ENCODE measurements at places on chromosomes 3 and 15.

- no peak for DNase-seq
Measured at GRCh38 chr3:195696632-195697278, 24.0 kb upstream of the MUC20 start.

- DNase-seq: no peak
Measured at GRCh38 chr15:33565094-33565493, 254.3 kb downstream of the RYR3 start.

GRCh38 chr15:77038312-77039216 lies 32.3 kb downstream of the TSPAN3 start:
- DNase-seq: no peak

GRCh38 chr3:44098656-44099415 lies 142.8 kb upstream of the TOPAZ1 start:
- DNase-seq: no peak

- no peak for DNase-seq
Measured at GRCh38 chr15:33396475-33396874, 85.7 kb downstream of the RYR3 start.

GRCh38 chr15:75666823-75667501 lies 19.2 kb downstream of the SNX33 start:
- DNase-seq: no peak

DNA sequence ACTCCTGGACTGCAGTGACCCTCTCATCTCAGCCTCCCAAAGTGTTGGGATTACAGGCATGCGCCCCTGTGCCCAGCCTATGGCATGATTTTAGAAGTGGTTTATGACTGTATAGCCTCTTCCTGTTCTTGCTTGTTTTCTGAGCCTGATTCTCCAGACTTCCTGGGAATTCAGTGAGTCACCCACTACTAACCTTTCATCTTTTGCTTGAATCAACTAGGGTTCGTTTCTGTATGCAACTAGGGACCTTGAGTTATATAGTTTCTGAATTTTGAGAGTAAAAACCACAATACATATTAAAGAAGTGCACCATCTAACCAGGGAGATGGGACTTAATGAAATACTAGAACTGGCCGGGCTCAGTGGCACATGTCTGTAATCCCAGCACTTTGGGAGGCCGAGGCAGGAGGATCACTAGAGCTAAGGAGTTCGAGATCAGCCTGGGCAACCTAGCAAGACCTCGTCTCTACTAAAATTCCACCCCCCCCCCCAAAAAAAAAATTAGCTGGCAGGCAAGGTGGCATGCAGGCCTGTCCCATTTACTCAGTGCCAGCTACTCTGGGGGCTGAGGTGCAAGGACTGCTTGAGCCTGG lies 76.0 kb downstream of the ZNF609 start:
- DNase-seq: no peak

DNA sequence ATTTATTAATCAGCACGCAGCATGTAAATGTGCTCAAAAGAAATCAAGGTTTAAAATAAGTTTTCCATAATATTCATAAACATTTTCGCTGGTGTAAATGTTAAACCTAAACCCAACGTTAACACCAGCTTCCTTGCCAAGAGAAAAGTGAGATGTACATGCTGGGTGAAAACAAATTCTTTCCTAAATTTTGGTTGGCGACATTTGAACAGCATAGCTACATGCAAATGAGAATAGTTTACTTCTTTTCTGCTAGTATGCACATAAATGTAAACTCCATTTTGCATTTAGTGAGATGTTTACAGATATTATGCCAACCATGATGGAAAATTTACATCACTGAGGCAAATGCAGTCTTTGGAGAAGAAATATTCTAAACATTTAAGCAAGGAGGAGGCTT lies 182.2 kb downstream of the GAP43 start:
- DNase-seq: no peak

DNA sequence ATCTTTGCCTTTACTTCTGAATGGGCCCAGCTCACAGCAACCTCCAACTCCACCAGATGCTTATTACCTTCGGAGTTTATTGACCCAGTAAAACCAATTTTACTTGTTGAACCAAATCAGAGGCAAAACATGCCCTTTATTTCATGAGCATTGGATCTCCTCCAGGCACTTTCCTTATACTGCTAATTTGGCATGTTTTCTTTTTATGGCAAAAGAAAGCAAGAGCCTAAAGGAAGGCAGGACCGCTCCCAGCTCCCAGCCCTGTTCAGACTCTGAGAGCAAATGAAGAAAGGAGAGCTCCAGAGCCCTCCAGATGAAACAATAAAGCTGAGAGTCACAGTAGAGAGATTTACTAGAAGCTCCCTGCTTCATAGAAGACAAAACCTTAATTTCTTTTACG lies 81.5 kb upstream of the NR2E3 start:
- no peak for DNase-seq

DNA sequence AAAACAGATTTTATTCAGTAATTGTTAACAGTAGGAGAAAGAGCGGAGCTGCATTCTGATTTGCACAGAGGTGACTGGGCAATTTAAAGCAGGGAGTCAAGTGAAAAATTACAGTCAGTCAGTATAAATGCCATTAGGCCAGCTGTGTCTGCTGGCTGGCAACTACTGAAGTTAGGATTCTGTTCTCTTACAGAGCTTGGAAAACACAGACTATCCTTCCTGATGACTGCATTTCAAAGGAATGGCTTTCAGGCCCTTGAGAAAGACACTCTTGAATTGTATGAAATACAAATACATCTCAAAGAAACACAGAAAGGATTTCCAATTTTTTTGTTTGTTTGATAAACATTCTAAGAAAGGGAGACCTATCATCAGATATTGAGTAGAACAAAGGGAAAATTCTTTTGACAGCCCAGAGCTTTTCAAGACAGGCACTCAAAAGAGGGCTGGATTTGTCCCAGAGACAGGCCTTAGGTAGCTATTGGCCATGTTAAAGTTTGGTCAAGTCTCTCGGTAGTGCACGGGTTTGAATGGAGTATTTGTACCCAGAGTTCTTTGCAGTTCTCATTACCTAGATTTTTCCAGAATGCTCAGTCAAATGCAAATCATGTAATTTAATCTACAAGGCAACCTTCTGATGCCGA lies 551.2 kb upstream of the CCDC54 start:
- DNase-seq: no peak

GRCh38 chr3:170714122-170714521 lies 128.2 kb upstream of the SLC7A14 start:
- DNase-seq: no peak

- DNase-seq: no peak
Measured at GRCh38 chr3:111277226-111277625, 205.6 kb downstream of the NECTIN3 start.

- no peak for DNase-seq
Measured at GRCh38 chr15:50418041-50418583, 6.1 kb upstream of the USP8 start.

- no peak for DNase-seq
Measured at GRCh38 chr15:34900748-34901147, 68.8 kb downstream of the AQR start.

- DNase-seq: no peak
Measured at GRCh38 chr15:90560229-90560776, 30.6 kb downstream of the CRTC3 start.

DNA sequence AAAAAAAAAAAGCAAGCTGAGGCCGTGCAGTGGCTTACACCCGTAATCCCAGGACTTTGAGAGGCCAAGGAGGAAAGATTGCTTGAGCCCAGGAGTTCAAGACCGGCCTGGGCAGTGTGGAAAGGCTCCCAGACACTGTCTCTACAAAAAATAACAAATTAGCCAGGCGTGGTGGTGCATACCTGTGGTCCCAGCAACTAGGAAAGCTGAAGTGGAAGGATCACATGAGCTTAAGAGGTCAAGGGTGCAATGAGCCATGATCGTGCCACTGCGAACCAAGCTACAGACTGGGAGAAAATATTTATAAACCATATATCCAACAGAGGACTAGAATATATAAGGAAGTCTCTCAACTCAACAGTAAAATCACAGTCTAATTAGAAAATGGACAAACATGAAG lies 10.0 kb downstream of the KLHDC8B start:
- DNase-seq: no peak

- DNase-seq: no peak
Measured at GRCh38 chr3:37272741-37273140, 98.4 kb upstream of the LRRFIP2 start.

GRCh38 chr3:124818398-124819091 lies 68.6 kb downstream of the ITGB5 start:
- DNase-seq: no peak

GRCh38 chr3:44284949-44285348 lies 43.3 kb downstream of the TOPAZ1 start:
- no peak for DNase-seq

GRCh38 chr3:14209581-14210289 lies 31.1 kb downstream of the LSM3 start:
- DNase-seq: no peak

DNA sequence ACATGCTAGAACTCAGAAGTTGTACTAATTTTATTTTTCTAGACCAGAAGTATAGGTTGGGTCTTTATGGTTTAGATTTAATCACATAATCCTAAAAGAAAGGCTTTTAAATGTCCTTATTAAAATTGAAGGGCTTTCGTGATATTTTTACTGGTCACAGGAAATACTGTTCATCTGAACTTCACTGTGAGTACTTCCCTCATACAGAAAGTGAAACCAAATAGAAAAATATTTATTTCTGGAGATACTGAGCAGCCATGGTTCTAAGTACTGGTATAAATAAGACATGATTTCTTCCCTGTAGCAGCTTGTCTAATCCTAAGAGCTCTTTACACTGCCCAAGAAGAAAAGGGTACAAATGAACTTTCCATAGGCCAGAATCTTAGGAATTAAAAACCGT lies 2.0 kb downstream of the SNRK start:
- DNase-seq: no peak

DNA sequence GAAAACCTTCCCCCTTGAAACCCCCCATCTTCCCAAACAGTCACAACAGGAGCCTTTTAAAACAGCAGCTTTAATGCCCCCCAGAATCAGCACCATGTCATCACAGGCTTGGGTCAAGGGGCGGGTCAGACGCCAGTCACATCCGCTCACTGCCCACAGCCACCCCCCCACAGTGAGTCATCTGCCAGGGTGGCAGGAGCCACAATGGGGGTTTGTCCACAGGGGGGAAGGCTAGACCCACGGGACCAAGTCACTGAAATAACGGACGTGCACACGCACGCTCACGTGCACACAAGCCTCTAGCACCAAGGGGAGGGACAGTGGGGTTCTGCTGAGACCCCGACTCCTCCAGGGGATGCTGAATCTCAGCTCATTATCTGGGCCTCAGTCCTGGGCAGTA lies 441 bp upstream of the UCN2 start:
- no peak for DNase-seq

- no peak for DNase-seq
Measured at GRCh38 chr15:84761607-84762131, 13.3 kb downstream of the ZNF592 start.

GRCh38 chr3:187669675-187670504 lies at the start of gene SST:
Gene SST (minus strand): TSS chr3:187670394. CDS start chr3:187670291, 103 bp downstream.
- no peak for DNase-seq

DNA sequence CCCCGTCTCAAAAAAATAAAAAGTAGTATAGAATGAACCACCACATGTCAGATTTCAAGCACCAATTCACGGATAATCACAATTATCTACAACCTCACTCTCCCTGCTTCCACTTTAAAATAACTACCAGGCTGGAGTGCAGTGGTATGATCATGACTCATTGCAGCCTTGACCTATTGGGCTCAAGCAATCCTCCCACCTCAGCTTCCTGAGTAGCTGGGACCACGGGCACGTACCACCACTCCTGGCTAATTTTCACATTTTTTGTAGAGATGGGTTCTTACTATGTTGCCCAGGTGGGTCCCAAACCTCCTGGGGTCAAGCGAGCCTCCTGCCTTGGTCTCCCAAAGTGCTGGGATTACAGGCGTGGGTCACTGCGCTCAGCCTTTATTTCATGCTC lies 38.1 kb upstream of the LDHAL6B start:
- no peak for DNase-seq

DNA sequence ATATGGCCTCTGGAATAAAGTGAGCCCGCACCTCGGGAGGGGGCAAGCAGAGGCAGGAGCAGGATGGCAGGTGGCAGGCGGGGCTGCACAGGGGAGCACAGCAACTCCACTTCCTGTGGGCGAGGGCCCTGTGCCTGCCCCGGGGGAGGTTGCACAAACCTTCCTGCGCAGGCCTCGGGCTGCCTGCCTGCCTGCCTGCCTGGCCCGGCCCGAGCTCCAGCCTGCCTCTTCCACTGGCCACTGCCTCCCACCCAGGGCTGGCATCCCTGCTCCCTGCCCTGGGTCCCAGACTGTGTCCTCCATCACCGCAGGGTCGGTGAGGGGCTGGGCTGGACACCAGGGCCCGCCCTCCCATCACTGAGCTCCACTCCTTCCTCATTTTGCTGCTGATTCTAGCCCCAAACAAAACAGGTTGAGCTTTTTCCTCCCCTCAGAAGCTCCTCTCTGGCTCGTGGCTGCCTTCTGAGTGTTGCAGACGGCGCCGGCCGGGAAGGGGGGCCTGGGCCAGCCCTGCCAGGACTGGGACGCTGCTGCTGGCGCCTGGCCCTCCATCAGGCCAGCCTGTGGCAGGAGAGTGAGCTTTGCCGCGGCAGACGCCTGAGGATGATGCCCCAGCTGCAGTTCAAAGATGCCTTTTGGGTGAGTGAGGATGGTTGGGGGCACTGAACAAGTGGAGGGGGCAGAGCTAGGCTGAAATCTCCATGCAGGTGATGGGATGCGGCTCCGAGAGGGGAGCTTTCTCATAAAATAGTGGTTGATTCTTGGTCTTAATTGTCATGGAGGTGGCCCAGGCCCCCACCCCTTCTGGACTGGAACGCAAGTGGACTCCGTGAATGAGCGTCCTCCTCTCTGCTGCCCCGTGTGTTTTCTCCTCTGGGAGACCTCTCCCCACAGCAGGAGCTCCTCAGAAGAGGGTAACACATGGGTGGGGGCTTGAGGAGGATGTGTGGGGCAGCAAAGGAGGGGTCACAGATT lies at the start of gene PSTPIP1:
TSS of gene PSTPIP1 (plus strand) at position 156 of the 975 bp plus-strand sequence. CDS start at position 604, 448 bp downstream.
- peak; percentile 56 for DNase-seq

GRCh38 chr15:69069996-69070395 lies 55.5 kb downstream of the NOX5 start:
- DNase-seq: no peak

DNA sequence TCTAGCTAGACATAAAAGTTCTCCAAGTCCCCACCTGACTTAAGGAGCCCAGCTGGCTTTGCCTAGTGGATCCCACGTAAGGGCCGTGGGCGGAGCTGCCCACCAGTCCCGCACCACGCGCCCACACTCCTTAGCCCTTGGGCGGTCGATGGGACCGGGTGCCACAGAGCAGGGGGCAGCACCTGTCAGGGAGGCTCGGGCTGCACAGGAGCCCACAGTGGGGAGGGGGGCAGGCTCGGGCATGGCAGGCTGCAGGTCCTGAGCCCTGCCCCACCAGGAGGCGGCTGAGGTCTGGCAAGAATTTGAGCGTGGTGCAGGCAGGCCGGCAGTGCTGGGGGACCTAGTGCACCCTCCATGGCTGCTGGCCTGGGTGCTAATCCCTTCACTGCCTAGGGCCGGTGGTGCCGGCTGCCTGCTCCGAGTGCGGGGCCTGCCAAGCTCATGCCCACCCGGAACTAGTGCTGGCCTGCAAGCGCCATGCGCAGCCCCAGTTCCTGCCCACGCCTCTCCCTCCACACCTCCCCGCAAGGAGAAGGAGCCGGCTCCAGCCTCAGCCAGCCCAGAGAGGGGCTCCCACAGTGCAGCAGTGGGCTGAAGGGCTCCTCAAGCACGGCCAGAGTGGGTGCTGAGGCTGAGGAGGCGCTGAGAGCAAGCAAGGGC lies 78.7 kb downstream of the SLC6A1 start:
- DNase-seq: no peak

GRCh38 chr15:55237219-55238130 lies 40.7 kb upstream of the RSL24D1 start:
- DNase-seq: no peak

All from central memory CD8-positive, alpha-beta T cell (primary cell).